CD4-positive, alpha-beta T cell treated with Interleukin-17A for 1 hour (primary cell): ENCODE measurements at places on chromosomes 2 and 18.

DNA sequence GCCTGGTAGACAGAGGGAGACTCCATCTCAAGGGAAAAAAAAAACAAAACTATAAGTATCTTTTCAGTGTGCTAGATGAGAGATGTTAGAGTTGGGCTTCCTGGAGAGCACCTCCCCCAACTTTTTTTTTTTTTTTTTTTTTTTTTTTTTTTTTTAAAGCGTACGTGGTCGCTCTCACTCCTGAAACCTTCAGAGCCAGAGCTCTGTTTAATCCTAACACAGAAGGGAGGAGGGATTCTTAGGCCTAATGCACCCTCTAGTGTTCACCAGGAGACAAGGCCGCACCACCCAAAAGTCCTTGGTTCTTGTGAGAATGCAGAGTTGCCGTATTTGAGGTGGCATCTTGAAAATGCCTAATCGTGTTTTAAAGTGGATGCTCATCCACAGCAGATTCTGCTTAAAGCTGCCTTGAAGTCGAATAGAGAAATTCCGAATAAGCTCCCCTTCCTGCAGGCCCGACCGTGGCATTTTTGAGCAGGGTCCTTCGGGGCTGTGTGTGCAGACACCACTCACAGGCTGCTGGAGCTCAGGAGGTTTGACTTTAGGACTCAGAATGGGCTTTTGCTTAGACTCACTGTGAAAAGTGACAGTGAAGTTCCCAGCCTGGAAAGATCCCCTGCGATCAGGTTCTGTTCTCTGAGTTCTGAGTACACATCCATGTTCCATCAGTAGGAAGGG is 252.6 kb downstream of the AGAP1 start:
- peak; percentile 58 for DNase-seq

DNA sequence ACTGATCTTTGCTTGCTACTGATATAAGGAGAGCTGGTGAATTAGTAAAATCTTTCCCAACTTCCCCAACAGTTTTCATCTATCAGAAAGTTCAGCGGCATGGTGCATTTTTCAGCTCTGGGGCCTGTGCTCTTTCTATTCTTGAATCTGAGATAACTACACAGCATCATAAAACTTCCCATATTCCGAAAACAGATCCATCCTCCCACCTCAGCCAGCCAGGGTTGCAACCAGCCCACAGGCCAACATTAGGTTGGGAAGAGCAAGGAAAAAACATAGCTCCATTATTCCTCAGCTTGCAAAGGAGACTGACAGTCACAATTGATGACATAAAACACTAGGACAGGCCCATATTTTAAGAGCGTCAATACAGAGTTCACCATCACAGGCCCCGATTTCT is 297.2 kb downstream of the SETBP1 start:
- no peak for DNase-seq

GRCh38 chr2:236641051-236641726 is 71.6 kb downstream of the ACKR3 start:
- no peak for DNase-seq

DNA sequence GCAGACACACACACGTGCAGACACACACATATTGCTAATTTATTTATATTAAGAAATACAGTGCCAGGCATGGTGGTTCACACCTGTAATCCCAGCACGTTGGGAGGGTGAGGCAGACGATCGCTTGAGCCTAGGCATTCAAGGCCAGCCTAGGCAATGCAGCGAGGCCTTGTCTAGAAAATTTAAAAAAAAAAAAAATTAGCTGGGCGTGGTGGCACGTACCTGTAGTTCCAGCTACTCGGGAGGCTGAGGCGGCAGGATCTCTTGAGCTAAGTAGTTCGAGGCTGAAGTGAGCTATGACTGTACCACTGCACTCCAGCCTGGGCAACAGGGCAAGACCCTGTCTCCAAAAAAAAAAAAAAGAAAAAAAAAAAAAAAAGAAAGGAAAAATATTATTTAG is 28.8 kb downstream of the ANXA4 start:
- no peak for DNase-seq

GRCh38 chr2:2520401-2520811 is 189.3 kb upstream of the MYT1L start:
- no peak for DNase-seq

DNA sequence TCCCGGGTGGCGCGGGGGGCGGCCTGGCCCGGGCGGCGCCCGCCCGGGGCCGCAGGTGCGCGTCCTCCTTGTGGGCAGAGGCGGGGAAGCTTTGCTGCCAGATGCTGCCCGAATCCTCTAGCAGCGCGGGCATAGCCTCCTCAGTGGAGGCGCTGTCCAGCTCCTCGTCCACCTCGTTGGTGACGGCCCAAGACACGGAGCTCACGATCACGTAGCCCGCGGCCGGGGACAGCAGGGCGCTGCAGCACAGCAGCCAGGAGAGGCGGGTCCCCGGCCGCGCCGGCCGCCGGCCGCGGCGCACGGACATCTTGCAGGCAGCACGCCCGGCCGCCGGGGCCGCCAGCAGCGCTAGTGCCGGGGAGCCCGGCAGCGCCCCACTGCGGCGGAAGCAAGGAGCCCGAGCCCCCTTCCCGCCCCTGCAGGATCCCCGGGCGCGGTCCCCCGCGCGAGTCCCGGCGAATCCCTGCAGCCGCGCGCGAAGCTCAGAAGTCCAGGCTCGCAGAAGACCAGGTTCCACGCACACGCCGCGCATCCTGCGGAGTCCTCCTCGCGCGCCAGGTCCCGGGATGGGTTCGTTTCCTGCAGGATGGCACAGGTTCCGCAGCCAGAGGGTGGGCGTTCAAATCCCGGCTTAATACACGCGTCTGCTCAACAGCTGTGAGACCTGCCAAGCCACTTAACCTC is at the start of gene CREG2:
CREG2 (minus strand) TSS at position 353 of the 684 bp plus-strand sequence; CDS start at position 307, 46 bp downstream.
- DNase-seq, result peak; percentile 51

- DNase-seq, result no peak
Measured at GRCh38 chr2:128439031-128439790, 120.5 kb upstream of the HS6ST1 start.

DNA sequence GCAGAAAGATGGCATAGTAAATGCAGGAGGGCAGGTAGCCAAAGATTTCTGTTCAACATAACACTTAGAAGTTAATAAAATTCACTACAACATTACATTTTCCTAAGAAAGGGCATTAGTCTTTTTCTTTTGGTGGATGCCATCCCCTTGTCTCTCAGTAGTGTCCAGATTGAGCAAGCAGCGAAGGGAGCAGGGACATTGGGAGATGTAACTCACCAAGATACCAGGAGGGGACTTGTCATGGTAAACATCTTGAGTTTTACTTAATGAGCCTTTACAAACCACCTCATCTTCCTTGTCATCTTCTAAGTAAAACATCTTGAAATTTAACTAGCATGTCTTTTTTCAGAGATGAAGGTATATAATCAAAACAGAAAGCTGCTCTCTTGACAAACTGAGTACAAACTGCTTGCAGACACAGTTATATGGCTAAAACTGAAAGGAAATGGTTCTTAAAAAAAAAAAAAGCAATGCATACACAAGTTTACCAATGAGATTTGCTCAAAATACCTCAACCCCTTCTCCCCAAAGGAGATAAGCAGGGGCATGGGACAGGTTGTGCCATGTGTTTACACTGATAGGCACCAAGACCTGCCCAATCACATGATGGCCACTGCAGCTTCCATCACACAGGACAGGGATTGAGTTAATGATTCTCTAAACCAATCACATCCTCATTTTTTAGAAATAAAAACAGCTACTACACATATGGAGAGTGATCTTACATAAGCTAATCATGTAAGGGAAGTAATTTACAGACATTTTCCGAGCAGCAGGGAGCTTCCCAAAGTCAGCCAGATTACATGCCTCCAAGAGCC is 30.3 kb downstream of the LPIN2 start:
- DNase-seq, result peak; percentile 71

GRCh38 chr2:100350661-100351185 is 28.4 kb upstream of the LONRF2 start:
- DNase-seq, result no peak

DNA sequence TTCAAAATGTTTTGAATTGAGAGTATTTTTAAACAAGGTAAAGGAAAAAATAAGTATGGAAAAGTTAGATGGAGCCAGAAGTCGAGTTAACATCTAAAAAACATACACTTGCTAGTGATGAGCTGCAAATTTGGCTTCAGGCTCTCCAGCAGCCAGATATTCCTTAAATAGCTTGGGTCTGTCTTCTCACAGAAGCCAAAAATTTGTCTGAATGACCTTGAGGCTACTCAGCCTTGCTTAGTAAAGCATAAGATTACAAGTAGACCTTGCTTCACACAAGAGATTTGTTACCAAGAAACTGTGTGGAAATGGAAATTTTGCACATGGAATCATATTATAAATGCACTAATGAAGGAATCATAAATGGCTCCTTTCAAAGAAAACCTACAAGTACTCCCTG is 40.8 kb upstream of the GRB14 start:
- no peak for DNase-seq

DNA sequence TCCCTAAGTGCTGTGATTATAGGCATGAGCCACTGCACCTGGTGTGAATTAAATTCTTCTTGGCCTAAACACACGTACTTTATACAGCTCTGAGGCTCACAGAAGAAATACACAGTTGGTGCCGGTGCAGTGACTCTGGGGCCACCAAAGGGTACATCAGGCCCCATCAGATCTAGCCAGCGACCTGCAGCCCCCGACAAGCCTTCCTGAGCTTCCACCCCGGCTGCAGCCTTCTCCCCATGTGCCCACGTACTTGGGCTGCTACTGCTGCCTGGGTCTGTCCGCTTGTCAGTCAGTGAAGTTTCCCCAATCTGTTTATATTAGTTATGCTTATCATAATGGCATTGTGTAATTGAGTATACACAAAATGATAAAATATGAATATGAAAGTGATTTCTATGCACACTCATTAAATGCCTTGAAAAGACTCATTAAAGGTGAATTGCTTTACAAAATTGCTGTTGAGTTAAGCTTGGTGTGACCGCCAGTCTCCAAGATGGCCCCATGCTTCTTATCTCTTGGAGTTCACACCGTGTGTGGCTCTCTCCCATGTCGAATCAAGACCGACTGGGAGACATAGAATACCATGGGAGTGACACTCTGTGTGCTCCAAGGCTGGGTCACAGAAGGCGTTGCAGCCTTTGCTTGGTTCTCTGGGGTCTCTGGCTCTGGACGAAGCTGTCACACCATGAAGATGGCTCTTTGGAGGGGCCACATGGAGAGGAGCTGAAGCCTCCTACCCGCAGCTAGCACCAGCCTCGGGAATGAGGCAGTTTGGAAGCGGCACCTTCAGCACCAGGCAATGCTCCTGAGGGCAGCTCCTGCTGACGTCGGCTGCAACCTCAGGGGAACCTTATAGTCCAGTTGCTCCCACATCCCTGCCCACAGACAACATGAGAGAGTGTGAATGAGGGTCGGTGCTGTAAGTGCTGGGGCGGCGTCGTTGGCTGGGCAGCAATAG is 29.2 kb upstream of the HPCAL1 start:
- no peak for DNase-seq

- no peak for DNase-seq
Measured at GRCh38 chr2:63613391-63613901, 24.7 kb downstream of the MDH1 start.

- no peak for DNase-seq
Measured at GRCh38 chr18:73563345-73563744, 584.3 kb downstream of the FBXO15 start.

DNA sequence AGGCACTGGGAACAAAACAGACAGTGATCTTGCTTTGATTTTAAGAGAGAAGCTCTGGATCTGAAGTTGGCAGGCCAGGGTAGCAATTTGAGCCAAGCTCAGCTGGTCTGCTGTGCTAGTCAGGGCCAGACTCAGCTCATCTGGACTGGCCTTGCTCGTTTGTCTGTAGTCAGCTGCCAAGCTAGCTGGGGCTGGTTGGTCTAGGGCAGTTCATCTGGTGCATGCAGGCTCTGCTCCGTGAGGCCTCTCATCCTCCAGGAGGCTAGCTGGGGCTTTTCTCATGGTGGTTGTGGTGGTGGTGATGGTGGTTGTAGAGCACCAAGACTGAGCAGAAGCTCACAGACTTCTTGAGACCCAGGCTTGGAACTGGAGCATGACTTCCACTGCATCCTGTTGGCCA is 10.3 kb downstream of the FBLN7 start:
- DNase-seq, result no peak

- DNase-seq, result no peak
Measured at GRCh38 chr2:64262071-64262470, 117.9 kb upstream of the PELI1 start.

- no peak for DNase-seq
Measured at GRCh38 chr2:109533823-109534222, 79.9 kb downstream of the SEPTIN10 start.

DNA sequence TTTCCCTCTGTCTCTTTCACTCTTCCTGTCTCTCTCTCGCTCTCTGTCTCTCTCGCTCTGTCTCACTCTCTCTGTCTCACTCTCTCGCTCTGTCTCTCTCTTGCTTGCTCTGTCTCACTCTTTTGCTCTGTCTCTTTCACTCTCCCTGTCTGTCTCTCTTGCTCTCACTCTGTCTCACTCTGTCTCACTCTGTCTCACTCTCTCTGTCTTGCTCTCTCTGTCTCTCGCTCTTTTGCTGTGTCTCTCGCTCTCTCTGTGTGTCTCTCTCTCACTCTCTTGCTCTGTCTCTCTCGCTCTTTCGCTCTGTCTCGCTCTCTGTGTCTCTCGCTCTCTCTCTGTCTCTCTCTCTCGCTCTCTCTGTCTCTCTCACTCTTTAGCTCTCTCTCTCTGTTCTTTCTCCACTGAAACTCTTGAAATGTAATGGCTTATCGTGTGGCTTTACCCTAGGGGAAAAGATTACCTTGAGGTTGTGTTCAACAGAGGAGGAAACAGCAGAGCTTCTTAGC is 22.9 kb downstream of the INPP1 start:
- no peak for DNase-seq

DNA sequence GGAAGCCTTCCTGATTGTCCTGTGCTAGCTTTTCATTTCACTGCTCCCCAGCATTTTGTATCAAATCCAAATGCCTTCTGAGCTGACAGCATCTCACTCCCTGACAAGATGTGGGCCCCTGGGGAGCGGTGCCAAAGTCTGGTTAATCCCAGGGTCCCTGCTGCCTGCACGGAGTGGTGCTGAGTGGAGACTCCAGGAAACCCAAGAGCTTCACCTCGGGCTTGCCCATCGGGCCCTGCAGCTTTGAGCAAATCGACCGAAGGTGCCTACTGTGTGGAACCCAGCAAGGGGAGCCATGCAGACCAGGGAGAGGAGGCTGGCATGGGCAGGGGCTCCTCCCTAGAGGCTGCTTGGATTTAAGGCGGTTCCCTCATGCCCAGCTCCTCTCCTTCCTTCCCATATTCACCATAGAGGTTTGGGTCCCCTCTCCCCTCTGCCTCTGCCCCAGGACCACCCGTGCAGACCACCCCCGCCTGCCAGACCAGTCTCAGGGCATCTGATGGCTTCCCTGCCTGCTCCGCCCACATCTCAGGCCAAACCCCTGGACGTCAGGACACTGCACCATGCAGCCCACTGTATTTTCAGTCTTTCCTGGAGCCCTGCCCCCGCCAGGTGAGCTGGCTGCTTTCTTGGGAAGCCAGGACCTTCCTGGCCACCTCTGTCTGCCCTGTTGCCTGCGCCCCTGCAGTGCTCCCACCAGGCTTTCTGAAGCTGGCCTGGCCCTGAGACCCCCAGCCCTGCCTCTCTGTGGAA is 37.8 kb downstream of the RRM2 start:
- DNase-seq, result no peak

GRCh38 chr18:22451796-22452195 is 34.1 kb upstream of the CTAGE1 start:
- DNase-seq, result no peak
